ENCODE measurements at places on chromosomes 2 and 18. TPM values are rescaled to one million over a fixed set of nuclear protein-coding genes. Genes with fewer than 3 reads are reported as not detected.

GRCh38 chr2:197862246-197862955, 58.0 kb downstream of the PLCL1 start:
- DNase-seq: no peak

- DNase-seq: no peak
These were observed 62.6 kb downstream of the DSEL start for GRCh38 chr18:67453901-67454300.

- DNase-seq: no peak
These were observed 39.1 kb downstream of the FN1 start for GRCh38 chr2:215396595-215397313.

The NMUR1 gene
- total RNA-seq: 0.05 TPM

The GCKR gene
- 0.85 TPM for total RNA-seq
